ENCODE measurements at places on chromosomes 13 and 19.

DNA sequence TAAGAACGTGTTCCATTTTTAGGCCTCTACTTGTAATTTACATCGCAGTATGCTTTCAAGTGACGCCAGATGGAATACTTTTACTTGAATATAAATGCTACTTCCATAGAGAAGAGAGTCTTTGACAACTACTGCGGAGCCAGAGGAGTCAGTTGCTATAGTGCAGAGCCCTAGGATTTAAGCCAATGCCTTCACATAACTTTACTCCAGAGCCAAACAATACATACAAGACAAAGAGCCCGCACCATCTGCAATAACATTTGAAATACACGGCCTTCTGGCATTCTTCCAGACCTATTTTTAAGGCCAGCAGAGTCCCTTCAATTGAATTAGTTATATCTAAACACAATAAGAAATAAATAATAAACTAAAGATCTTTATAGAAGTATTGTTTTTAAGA is 59.4 kb downstream of the XPO4 start:
- H3K27ac ChIP-seq, result no peak overlapping the region
- no peak overlapping the region for H3K4me3 ChIP-seq
- H3K36me3 ChIP-seq, result no peaks in the 10 kb centered on the region
- no peaks in the 10 kb centered on the region for H3K4me1 ChIP-seq

DNA sequence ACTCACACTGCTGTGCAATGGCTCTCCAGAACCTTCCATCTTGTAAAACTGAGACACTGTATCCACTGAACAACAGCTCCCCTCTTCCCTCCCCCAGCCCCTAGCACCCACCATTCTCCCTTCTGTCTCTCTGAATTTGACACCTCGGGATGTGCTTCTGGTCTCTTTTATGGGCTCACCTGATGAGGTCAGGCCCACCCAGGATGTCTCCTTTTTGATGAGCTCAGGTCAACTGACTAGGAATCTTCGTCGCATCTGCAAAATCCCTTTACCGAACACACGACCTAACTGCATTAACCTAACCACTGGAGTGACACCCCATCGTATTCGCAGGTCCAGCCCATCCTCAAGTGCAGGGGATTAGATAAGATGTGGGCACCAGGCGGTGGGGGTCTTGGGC is 73.9 kb downstream of the GNG7 start:
- no peaks in the 10 kb centered on the region for H3K27me3 ChIP-seq
- H3K36me3 ChIP-seq, result no peaks in the 10 kb centered on the region
- no peaks in the 10 kb centered on the region for H3K4me1 ChIP-seq
- no peak overlapping the region for H3K27ac ChIP-seq

- H3K4me1 ChIP-seq, result no peaks in the 10 kb centered on the region
- no peak for DNase-seq
- H3K27me3 ChIP-seq, result no peaks in the 10 kb centered on the region
- no peak overlapping the region for H3K27ac ChIP-seq
- no peaks in the 10 kb centered on the region for H3K36me3 ChIP-seq
Observed at GRCh38 chr13:91369441-91369831, 21.9 kb downstream of the MIR17HG start.

DNA sequence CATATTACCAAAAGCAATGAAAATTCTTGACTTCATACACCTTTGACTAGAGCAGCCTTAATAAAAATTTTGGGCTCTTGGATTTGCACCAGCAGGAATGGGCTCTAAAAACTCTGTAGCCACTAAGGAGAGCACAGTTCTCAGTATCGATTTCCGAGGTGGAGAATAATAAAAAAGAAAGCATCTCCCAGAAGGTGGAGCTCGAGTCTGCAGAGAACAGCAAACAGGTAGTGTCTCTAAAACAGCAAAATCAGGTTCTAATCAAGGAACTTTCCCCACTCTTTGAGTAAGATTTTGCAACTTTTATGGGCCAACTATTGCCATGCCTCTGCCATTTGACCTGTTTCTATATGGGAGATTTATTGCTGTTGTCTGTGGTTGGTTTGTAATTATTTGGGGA is 258.7 kb upstream of the GPC6 start:
- no peak overlapping the region for H3K27ac ChIP-seq
- H3K36me3 ChIP-seq, result no peaks in the 10 kb centered on the region
- H3K27me3 ChIP-seq, result no peaks in the 10 kb centered on the region
- H3K4me3 ChIP-seq, result no peak overlapping the region

GRCh38 chr13:75345193-75345592 is 136.8 kb downstream of the TBC1D4 start:
- H3K27ac ChIP-seq, result no peak overlapping the region
- no peaks in the 10 kb centered on the region for H3K4me1 ChIP-seq
- no peaks in the 10 kb centered on the region for H3K27me3 ChIP-seq
- no peak for DNase-seq
- no peak overlapping the region for H3K4me3 ChIP-seq

DNA sequence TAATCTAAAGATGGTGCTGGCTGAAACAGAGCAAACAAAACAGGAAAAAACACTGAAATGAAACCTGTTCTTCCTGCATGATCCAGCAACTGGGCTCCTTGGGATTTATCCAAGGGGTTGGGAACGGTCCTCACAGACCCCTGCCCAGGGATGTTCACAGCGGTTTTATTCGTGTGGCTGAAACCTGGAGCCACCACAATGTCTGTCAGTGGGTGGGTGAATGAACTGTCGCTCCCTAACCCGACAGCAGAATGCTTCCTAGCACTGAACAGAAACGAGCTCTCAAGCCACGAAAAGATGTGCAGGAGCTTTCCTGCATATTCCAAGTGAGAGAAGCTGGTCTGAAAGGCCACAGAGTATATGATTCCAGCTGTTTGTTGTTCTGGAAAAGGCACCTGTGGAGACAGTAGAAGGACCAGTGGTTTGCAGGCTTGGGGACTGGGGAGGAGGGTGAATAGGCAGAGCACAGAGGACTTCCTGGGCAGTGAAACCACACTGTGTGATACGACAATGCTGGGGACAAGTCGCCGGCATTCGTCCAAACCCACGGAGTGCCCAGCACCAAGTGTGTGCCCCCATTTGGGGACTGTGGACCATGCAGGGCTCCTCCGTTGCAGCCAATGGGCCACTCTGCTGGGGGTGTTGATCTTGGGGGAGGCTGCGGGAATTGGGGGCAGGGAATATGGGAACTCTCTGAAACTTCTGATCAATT is 73.9 kb downstream of the TEX29 start:
- no peak overlapping the region for H3K4me3 ChIP-seq
- H3K4me1 ChIP-seq, result peaks cover 13% of the 10 kb centered on the region
- H3K27me3 ChIP-seq, result no peaks in the 10 kb centered on the region
- H3K27ac ChIP-seq, result no peak overlapping the region
- no peak for DNase-seq
- no peaks in the 10 kb centered on the region for H3K36me3 ChIP-seq

- no peaks in the 10 kb centered on the region for H3K27me3 ChIP-seq
- peak overlapping the region; percentile 69 for H3K4me3 ChIP-seq
- peaks cover 10% of the 10 kb centered on the region for H3K4me1 ChIP-seq
- DNase-seq, result peak; percentile 68
Observed at GRCh38 chr19:49875857-49876421, 1.2 kb downstream of the AKT1S1 start.

DNA sequence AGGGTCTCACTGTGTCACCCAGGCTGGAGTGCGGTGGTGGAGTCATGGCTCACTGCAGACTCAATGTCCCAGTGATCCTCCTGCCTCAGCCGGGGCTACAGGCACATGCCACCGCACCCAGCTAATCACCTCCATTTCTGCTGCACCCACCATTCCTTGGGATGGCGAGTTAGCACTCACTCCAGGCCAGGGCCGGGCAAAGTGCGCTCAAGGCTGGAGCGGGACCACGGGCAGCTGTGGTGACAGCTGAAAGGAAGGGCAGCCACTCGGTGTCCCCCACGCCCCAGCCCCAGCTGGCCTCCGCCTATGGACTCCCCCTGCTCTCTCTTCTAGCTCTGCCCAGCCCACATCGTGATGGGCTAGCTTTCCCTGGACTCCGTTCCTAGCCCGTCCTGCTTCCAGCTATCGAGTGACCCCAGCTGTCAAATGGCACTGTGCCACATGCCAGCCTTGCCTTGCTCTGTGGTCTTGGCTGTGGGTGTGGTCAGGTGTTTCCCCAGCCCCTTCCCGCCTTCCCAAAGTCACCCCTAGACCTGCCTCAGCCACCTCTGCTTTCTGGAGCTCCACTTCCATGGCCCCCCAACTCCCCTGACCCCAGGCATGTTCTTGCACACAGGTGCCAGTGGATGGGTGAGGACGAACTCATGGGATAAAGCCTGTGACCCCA is 4.1 kb downstream of the MICOS13 start:
- no peaks in the 10 kb centered on the region for H3K27me3 ChIP-seq
- H3K36me3 ChIP-seq, result no peaks in the 10 kb centered on the region
- DNase-seq, result no peak
- no peak overlapping the region for H3K4me3 ChIP-seq
